ENCODE measurements at places on chromosomes 4 and X.

DNA sequence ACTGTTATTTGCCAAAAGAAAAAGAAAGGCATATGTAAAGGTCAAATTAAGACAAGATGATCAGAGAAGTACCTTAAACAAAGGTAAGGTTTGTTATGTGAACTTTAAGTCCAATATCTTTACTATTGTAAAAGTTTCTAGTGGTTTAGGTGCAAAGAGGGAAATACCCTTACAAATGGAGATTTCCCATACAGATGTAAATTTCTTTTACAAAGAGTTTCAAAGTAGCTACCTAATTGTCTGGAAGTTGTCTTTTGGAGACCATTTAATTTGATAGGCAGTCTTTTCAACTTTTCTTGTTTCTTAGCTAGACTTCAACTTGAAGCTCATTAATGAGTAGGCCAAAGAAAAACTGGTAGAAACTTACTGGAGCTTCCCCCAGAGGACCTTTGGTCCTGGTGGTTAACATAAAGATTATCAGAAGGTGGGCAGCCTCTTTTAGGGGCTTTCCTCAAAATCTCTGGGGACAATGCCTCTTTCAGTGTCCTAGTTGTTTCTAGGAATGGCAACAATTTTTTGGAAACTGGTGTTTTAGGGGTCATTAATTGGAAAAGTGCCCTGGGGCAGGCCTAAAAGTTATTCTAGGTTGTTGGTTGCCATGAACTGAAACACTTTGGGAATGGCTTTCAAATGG is 297.3 kb downstream of the GUCY2F start:
- DNase-seq, result no peak

- DNase-seq, result no peak
These were observed 110.3 kb downstream of the SHROOM3 start for GRCh38 chr4:76545226-76545884.

- DNase-seq, result no peak
These were observed 15.6 kb downstream of the ENOX2 start for GRCh38 chrX:130887376-130887775.

DNA sequence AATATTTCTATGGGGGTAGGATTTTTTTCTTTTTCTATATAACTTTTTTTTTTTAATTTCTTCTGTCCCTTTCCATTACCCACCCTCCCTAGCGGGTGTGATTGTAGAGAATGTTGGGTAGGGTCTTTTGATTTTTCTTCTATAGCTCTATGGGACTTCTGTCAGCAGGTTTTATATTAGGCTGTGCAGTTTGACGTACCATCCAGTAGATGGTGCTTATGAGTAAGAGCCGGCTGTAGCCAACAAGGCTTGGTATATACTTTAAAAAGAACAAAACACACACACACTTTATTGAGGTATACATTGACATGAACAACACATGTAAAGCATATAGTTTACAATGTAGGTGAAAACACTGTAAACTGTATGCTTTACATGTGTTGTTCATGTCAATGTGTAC is 247.9 kb upstream of the POF1B start:
- DNase-seq, result no peak
